ENCODE measurements at places on chromosomes 11 and 22.
A peak's percentile ranks its signal among the peaks of the same experiment; 100 is the strongest.

- DNase-seq: no peak
Observed at GRCh38 chr11:67628710-67629385, 889 bp downstream of the NUDT8 start.

- no peak for DNase-seq
Observed at GRCh38 chr11:126358763-126359160, 3.3 kb downstream of the ST3GAL4 start.

DNA sequence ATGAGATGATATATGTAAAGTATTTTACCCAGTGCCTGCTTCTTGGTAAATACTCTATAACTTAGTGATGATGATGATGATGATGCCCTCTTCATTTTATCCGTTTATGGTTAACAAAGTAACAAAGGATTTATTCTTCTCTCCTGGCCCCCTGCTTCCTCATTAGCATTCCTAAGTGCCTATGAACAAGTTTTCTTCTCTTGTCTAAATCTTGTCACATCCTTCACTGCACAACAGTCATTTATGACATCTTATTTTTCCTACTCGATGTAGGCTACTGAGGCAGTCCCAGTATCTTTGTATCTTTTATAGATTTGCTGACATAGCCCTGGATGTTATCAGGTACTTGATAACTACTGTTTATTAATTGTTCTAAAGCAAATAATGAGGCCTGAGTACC, 754.4 kb upstream of the ARHGAP42 start:
- no peak for DNase-seq

- no peak for DNase-seq
Observed at GRCh38 chr22:49992921-49993648, 19.5 kb downstream of the IL17REL start.

- no peak for DNase-seq
Observed at GRCh38 chr11:65810046-65810868, 23.4 kb downstream of the OVOL1 start.

- peak; percentile 45 for DNase-seq
Observed at GRCh38 chr22:29003975-29004646, 57.5 kb downstream of the C22orf31 start.

DNA sequence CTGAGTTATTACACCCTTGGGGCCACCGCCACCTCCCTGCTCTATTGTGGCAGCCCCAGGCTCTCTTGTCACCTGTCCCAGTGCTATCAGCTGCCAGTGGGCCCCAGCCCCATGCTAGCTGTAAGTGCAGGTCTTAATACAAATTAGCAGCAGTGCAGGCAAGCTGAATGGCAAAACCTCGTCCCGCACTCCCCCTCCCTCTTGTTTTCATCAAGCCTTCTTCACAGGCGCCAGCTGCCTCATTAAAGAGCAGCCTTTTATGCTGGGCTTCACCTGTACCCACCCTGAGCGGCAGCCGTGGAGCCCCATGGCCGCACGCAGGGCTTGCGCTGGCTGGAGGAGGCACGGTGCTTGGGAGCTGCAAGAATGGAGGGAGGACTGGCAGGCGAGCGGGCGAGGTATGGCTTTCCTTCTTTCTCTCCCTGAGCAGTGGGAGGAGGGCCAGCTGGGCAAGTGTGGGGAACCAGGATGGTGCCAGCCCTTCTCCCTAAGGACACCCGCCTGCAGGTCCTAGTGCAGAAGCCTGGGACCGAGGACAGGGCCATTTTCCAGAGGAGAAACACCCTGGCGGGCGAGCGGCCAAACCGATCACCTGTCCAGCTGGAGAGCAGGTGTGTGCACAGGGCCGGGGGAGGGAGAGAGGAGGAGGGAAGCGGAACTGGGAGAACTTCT, 70.7 kb downstream of the FLI1 start:
- DNase-seq: no peak

DNA sequence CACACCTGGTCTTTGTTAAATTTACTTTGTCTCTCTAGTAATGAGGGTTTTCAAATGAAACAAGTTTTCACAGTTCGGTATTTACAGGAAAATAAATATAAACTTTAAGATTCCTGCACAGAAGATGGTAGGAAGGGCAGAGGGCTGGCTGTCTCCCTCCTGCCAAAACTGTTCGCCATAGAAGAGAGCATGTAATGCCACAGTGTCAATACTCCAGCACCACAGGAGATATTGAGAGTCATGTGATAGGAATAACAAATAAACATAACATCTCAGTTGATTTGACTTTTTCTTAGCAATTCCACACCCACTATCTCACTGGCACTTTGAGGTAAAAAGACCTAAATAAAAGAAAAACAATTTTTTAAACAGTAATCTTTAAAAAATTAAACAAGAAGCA, 100.9 kb downstream of the MRTFA start:
- DNase-seq: no peak

- no peak for DNase-seq
Observed at GRCh38 chr11:32232516-32232915, 141.6 kb downstream of the RCN1 start.

GRCh38 chr11:113796663-113797259, 17.2 kb downstream of the CLDN25 start:
- DNase-seq: peak; percentile 44

- DNase-seq: no peak
Observed at GRCh38 chr11:74010306-74011300, 1.7 kb upstream of the UCP3 start.

DNA sequence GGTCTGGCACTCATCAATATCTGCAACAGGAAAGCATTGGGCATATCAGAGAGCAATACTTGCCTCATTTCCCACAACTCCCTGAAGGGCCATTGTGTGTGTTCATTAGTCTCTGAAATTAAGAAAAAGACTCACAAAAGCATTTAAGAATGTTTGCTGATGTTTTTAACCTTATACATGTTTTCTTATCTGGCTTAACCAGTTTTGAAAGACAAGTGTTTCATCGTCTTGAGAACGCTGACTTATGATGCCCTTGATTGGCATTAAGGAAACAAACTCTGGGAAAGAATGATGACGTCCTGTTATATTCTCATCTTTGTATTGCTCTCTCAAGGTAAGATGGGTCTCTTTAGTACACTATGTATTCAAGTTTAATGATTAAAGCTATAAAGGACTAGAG, 32.0 kb downstream of the SCUBE2 start:
- no peak for DNase-seq

DNA sequence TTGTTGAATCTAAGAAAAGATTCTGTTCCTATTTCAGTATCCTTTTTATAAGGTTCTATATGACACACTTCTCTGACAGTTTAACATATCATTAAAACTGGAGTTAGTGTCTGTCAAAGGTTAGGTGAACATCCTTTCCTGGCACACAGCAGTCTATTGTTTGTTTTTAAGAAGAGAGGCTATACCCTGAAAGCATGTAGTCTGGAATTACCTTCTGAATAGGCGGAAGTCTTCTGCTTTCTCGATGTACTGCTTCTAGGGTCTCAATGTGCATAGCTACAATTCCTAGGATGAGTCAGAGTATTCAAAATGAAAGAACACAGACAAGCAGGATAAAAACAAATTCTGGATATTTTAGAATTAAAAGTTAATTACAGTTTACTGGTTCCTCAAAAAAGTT, 188.6 kb downstream of the SWAP70 start:
- DNase-seq: no peak

DNA sequence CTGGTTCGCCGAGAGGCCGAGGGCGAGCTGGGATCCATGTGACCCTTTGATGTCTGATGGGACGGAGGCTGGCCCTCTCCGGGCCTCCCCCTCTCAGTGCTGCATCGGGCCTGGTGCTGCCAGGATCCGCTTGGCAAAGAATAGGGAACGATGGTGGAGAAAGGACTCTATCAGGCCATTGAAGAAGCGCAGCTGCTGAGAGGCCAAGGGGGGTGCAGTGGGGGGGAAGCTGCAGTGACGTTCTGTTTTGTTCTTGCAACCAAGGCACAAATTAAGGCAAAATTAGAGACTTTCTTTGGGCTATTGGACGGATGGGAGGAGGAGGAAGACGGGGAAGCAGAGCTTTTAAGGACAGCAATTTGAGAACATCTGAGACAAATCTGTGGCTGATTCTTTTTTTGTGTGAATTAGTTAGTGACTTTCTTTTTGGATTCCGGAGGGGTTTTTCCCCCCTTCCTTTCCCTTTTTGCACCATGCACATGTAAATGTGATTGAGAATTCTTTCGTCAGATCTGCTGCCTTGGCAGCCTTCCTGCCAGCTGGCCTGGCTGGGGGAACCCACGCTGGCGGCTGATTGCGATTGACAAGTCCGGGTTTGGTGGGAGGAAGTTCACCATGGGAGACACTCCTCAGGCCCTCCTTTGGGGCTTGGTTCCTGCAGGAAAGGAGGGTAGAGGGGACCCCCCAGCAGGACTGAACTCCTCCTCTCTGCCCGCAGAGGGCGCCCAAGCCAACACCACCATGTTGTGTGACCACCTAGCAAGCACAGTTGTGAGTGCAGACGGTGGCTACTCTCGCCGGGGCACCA, 214.6 kb downstream of the NTM start:
- DNase-seq: no peak

GRCh38 chr11:92885600-92885999, 83.9 kb upstream of the MTNR1B start:
- no peak for DNase-seq

- DNase-seq: no peak
Observed at GRCh38 chr11:34425867-34426266, 12.9 kb upstream of the CAT start.

- DNase-seq: no peak
Observed at GRCh38 chr22:43292630-43293018, 50.5 kb downstream of the SCUBE1 start.

DNA sequence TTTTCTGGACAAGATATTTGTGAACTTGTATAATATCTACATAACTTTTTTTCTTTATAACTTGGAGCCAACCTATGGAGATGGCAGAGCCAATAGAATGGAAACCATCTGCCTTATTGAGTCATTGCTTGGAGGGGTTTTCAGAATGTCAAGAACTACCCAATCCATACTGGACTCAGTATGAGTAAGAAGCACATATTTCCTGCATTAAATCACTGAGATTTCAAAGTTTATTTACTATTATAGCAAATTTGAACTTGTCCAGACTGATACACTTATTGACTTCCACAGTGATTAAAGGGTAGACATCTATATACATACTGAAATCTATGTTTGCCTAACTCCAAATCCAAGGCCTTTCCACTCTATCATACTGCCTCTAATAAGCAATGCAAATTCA, 704.0 kb downstream of the KCNA4 start:
- no peak for DNase-seq
